ENCODE measurements at places on chromosomes 1 and 21.

DNA sequence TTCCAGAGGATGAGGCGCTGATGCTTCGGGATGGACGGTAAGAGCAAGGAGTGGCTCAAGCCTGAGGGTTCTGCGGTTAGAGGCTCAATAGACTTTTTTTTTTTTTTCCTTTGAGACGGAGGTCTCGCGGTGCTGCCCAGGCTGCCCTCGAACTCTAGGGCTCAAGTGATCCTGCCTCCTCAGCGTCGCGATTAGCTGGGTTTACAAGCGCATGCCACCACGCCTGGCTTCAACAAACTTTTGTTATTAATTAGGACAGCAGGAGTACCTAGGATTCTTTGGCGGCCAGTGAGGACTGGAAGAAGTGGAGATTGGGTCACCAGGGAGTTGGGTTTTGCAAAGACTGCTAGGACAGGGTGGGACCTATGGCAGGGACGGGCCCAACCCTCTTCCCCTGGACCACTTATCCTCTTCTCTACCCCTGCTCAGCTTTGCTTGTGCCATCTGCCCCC lies 587 bp downstream of the SCNM1 start:
- DNase-seq = no peak

DNA sequence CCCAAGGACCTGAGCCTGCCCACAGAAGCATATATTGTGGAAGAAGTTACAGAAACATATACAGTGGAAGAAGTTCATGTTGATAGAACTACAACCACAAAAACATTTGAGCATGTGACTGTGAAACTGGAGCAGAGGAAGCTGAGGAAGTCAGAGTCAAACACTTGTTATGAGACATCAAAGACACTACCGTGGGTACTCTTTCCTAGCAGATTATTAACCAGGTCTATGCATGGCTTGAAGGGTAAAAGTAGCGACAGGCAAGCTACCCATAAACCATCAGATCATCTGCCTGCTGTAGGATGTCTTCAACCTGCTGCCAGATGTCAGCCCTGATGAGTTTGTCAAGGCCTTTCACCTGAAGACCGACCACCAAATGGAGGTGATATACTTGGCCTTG lies 35.8 kb downstream of the IVNS1ABP start:
- no peak for DNase-seq

DNA sequence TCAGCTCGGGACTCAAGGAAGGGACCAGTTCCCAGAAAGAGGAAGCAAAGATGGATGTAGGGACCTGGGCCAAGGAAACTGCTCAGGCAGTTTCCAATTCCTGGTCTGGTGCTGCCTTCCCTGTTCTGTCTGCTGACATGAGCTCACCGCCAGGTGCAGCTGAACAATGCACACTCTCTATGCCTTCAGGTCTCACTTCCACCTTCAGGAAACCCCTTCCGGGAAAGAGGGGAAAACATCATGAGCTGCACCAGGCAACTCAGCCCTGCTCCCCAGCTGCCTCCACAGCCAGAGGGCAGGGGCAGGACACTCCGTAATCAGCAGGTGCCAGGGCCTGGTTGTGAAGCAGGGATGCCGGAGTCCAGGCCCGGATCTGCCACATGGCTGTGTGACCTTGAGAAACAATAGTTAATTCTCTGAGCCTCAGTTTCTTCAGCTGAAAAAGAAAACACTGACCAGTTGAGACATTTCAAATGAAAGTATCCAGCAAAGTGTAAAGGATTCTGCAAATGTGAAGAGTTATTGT lies 27.8 kb downstream of the SMIM12 start:
- DNase-seq = peak; percentile 72

DNA sequence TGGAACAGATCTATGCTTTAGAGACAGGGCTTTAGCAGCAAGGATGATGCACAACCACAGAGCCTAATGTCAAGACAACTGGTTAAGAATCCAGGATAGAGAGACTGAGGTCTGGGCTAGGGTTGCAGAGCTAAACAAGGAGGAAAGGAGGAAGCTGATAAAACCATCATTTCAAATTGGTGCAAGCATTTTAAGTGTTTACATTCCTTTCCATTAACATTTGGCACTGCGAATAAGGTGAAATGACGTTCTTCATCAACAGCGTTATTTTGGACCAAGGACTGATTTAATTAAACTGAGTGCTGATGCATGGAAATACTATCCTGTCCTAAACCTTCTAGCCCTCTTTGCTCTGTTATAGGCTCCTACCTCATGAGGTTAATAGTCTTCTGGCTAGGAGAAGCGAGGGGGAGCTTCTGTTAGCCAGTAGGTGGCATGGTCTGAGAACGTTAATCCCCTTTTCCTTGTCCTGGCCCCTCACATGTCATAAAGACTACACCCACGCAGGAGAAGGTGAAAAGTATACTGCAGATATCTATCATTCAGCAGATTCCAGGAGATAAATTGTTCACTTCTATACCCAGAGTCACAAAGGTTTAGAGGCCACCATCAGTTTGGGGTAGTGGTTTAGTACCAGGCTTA lies 7.6 kb upstream of the C1orf21 start:
- DNase-seq = no peak

- DNase-seq = no peak
These were observed 22.5 kb upstream of the GBP5 start for GRCh38 chr1:89295187-89295586.

GRCh38 chr1:26820784-26821269 lies 5.7 kb upstream of the ZDHHC18 start:
- DNase-seq = no peak

DNA sequence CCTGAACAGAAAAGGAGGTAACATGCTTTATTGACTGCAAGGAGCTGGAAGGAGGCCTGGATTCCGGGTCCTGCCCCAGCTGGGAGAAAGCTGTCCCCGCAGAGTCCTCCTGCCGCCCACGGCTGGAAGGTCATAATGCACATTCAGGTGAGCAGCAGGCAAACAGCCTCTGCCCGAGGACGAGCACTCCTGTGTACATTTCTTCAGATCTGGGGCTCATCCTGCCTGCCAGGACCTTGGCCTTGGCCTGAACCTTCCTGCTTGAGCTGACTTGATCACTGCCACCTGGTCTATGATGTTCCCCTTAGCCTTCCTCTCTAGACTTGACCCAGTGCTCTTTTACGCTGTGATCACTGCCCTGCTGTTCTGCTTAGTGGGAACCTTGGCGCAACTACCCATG lies 17.9 kb upstream of the ZNF436 start:
- no peak for DNase-seq

DNA sequence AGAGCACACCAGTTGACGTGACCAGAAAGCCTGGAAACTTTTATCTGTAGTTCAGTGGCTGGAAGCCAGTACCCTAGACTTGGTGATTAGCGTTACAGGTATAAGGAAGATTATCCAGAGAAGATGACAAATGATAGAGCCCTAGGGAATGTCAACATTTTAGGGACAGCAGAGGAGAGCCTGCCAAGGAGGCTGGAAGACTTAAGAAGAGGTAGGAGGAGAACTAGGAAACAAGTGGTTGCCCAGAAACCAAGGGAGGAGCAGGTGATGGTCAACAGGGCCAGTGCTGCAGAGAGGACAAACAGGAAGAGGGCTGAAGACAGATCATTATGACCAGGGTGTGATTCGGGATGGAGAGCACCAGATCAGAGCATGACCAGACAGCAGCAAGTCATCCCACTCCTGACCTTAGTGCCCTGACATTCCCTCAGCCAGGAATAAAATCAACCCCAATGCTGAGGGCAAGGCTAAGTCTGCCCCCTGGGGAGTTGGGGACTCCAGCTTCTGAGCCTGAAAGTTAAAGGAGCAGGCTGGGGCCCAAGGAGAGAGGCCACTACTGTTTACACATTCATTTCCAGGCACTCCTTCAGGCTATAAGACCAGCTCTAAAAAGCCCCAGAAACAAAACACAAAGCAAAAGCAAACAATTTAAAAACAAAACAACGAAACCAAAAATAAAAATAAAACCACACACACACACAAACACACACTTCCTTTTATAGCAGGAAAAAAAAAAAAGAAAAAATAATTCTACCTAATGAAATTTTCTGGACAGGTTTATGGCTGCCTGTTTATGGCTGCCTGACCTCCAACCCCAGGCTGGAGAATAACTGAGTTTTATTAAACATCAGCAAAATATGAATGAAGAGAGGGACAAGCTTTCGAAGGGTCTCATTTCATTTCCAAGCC lies 48.6 kb upstream of the LRRC52 start:
- no peak for DNase-seq

DNA sequence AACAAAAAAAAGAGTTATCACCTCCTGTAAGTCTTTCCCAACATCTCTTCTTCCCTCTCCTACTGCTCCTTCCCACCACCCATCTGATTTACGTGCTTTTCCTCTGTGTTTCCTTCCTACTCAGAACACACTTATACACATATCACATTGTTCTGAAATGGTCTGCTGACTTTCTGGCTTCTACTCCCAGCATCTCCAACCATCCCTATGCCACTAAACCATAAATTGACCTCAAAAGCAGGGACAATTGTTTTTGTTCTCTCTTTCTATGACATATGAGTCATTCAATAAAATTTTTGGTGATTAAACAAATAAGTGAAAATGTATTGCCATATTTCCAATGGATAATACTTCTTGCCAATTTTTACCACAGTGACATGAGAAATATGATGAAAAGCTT lies 8.2 kb downstream of the GOLPH3L start:
- no peak for DNase-seq

DNA sequence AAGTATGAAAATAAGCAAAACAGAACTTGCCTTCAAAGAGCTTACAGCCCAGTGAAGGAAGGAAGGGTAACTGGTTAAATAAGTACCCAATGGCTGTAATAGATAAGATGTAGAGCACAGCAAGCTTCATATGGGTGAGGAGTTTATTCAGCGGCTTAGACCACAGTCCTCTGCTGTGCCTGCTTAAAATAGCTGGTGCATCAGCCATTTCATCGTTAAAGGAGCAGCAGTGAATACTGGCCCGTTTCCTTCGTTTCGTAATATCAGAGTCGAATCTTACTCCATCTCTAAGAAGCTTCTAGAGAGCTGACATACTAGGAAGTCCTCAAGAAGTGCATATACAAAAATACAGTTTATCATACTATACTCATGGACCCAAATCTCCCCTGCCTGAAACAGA lies 286.5 kb downstream of the NFIA start:
- no peak for DNase-seq

GRCh38 chr1:58477390-58477789 lies 69.1 kb downstream of the OMA1 start:
- DNase-seq = no peak

DNA sequence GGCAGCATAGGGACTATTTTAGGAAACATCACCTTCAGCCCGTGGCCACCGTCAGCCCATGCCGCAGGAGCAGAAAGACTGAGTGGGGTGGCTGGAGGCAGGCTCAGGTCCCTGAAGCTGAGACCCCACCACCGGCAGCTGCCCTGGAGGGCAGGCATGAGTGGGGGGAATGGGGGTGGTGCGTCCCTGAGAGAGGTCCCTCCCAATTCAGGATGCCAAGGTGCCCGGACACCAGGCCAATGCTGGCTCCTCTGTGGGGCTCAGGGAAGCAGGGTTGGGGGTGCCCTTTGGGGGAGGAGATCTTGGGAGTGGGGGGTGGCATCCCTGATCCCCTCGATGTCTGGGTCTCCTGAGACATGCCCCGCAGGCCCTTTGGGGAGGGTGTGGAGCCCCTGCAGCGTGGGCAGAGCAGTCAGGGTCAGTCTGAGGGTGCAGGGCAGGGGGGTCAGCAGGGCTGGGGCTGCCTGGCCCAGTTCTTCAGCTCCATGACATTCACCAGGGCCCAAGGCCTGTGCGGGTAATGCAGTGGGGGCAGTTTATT lies 998 bp upstream of the TTC34 start:
- DNase-seq = no peak

- DNase-seq = no peak
These were observed 259.9 kb downstream of the HHIPL2 start for GRCh38 chr1:222288053-222288452.

GRCh38 chr1:200905411-200906052 lies 10.8 kb downstream of the INAVA start:
- no peak for DNase-seq

DNA sequence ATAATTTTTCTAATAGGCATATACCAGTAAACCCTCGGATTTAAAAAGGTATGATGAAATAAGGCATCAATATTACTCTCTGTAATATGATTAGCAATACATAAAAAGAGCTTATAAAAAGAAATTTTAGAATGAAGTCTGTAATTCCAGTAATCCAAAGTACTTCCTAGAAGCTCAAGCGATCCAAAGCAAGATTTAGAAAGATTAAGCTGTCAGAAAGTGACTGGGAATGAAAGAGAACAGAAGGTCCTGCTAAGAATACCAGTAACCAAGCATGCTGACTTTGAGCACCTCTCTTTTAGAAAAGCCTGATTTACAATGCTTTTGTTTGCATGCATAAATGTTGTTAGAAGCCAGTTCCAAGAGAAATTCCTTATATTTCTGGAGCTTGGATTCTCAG lies 125.1 kb downstream of the GIPC2 start:
- DNase-seq = no peak
